Adrenal gland (tissue), 19 donors: ENCODE measurements at places on chromosomes 6 and 20. TPM values are rescaled to one million over a fixed set of nuclear protein-coding genes. Genes with fewer than 3 reads are reported as not detected.

PRKN gene
- 16.0 TPM for total RNA-seq

OR12D3 gene
- not detected for total RNA-seq

HLA-DRB1 gene
- 14.8 TPM for total RNA-seq

DDO gene
- total RNA-seq = 13.7 TPM

TINAG gene
- total RNA-seq = not detected

LY6G6D gene
- not detected for total RNA-seq

PTK6 gene
- 0.19 TPM for total RNA-seq
